ENCODE measurements at places on chromosomes 1 and 21.

DNA sequence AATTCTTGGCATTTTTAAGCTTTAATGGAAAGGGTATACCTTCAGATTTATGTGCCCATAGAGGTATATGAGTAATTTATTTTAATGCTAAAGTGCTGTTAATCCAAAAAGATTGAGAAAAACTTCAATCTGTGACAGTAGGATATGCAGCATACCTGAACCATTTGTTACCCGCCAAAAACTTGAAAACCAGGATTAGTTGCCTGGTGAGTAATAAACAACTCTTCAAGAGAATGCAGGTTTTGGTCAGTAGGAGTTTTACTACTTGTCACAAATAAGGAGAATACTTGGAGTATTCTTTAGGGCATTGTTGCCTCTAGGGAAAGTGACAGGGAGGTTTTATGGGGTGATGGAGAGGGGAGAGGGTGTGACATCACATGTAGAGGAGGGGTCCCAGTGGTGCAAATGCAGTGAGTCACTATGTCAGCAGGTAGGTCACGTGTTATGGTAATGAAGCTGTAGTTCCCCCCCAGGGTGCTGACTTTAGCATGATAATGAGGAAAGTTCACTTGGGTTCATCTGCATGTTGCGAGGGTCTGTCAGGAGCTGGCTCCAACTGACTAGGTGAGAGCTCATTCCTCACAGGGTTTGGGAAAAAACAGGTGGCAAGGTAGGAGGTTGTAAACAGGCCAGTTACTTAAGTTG lies 23.1 kb downstream of the USP25 start:
- DNase-seq = no peak

DNA sequence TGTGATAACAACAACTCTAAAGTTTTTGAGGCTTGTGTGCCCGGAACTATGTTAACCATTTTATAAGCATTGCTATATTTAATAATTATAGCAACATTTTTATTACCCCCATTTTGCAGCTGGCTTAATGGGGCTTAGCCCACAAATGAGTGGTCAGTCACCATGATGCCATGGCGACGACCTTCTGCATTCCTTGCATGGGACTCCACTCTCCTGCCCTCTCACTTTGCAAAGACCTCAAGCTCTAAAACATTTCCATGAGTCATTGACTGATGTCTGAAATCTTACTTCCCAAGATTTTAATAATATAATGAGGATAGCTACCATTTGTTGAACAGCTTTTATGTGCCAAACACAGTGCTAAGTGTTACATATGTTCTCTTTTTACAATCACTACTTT lies 15.4 kb downstream of the NGF start:
- no peak for DNase-seq

GRCh38 chr1:202107801-202108731 lies 14.7 kb upstream of the GPR37L1 start:
- no peak for DNase-seq

- no peak for DNase-seq
Observed at GRCh38 chr1:21297975-21298374, 7.7 kb upstream of the ECE1 start.

DNA sequence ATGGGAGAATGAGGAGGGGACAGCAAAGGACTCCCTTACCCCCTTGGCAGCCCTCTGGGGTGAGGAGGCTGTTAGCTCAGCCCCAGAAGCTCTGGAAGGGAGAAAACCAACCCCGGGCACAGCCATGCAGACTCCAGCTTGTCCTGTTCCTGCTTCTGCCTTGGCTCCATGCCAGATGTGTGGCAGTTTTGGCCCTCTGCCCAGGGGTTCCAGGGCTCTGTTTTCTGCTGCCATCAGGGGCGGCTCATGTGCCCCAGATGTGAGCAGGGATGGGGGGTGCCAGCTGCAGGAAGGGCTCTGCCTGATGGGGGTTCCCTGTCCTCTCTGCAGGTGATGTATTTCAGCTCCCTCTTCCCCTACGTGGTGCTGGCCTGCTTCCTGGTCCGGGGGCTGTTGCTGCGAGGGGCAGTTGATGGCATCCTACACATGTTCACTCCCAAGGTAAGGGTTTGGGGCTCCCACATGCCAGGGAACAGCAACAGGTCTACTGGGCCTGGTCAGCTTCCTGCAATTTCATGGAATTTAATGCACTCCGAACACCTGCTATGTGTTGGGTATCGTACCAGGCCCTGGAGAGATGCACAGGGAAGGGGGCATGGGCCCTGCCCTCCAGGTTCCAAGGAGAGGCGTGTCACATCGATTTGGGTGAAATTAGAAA lies 26.1 kb downstream of the SLC6A17 start:
- peak; percentile 17 for DNase-seq

DNA sequence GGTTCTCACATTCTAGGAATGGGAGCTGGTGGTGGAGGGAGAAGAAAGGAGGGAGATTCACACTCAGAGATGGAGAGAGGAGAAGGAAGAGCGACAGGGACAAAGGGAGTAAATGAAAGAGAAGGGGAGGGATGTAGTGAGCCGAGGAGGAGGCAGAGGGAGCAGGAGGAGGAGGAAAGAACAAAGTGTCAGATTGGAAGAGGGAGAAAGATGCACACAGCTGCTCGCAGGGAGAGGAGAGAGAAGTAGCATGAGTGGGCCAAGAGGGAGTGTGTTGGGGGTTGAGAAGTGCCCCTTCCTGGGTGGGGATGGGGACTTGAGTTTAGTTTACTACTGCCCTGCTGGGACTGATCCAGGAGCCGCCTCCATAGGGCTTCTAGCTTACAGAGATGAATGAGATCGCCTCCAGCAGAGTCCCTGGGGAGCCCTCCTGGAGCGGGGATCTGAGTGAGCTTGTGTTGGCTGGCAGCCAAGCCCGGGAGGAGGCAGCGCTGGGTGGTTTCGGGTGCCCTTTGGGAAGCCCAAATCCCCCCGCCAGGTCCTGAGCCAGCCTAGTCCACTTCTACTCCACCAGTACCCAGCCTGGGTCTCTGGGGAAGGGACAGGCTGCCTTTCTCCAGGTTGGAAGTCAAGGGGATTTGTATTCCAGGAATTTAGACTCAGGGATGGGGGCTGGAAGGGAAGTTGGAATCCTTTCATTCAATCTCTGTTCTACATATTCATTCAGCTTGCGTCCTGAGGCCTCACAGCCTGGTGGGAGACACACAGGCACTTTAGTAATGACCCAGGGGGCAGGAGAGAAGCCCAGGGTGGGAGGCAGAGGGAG lies 20.9 kb downstream of the PTPRU start:
- no peak for DNase-seq

DNA sequence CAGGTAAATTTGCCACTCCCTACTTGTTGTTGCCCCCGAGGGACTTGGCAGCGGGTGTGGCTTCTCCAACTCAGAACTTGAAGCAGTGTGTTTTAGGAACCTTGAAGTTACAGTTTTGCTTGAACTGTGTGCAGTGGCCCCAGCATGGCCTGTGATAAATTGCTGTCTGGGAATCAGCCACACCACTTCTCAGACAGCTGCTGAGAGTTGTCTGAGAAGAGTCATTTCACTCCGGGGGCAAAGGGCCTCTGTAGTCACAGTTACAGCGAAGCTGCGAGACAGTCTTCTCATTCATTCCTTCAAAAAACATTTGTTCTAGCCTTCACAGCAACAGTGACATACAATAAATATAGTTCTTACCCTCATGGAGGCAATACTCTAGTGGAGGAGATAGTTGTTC lies 70.3 kb downstream of the PROX1 start:
- no peak for DNase-seq

DNA sequence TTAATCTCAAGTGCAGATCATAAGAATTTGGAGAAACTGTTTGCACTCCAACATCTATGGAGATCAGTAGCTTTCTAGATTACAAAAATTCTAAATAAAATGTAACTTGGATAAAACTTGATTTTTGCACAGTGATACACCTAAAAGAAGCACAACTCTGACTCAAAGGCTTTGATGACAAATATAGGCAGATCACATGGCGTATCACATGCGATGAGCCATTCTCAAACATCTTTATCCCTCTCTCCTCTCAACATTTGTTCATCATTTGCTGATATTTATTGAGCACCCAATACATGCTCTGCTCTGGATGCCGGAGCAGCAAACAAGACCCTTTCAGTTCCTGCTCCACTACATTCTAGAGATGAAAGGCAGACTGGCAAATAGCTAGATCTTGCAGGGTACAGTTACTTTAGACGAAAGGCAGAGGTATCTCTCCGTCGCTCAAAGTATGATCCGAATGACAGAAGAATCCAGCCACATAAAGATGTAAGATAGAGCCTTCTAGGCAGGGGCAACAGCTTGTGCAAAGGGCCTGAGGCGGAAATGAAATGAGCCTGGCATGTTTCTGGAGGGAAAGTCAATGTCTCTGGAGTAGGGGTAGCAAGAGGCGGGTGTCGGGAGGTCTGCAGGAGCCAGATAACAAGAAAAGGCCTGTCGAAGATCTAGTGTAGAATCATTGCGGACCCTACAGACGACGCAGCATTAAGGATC lies 145.8 kb upstream of the ERRFI1 start:
- no peak for DNase-seq

GRCh38 chr1:204723131-204723787 lies 37.7 kb upstream of the LRRN2 start:
- no peak for DNase-seq

DNA sequence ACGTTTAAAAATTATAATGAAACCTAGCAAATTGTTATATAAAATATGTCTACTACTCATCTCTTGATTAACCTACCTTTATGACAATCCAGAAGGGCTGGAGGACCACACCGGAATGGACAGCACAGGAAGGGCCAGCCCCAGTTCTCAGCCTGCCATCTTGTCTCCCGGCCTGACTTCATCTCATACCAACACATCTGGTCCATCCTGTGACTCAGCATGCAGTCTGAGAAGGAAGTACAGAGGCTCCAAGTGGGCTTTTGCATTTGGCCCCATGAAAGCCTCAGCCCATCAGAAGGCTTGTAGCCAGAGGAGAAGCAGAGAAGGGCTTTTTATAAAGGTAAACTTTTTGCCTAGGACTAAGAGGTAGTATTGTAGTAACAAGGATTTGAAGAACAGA lies 436.6 kb downstream of the MRPL39 start:
- no peak for DNase-seq

DNA sequence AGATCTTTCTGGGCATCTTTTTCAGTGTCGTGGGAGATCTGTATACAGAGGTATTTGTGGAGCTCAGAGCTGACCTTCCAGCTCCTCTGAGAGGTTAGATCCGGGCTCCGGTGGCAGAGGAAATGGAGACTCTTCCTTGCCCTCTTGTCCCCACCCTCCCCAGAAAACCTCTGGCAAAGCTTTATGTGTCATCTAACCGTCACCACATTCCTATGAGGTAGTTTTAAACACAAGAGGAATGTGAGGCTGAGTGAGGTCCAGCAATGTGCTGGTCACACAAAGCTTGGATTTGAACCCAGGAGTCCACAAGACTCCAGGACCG lies 1.2 kb downstream of the CD160 start:
- no peak for DNase-seq

- no peak for DNase-seq
Observed at GRCh38 chr1:147527941-147528936, 13.1 kb upstream of the BCL9 start.

- DNase-seq = no peak
Observed at GRCh38 chr1:215055281-215055935, 27.1 kb upstream of the KCNK2 start.

- DNase-seq = no peak
Observed at GRCh38 chr1:228477263-228477662, 9.9 kb upstream of the RNF187 start.

- no peak for DNase-seq
Observed at GRCh38 chr1:170856455-170856854, 78.9 kb upstream of the MROH9 start.

- DNase-seq = no peak
Observed at GRCh38 chr1:231194476-231194842, 32.6 kb downstream of the TRIM67 start.

GRCh38 chr1:152191260-152191659 lies 32.2 kb upstream of the RPTN start:
- DNase-seq = no peak

DNA sequence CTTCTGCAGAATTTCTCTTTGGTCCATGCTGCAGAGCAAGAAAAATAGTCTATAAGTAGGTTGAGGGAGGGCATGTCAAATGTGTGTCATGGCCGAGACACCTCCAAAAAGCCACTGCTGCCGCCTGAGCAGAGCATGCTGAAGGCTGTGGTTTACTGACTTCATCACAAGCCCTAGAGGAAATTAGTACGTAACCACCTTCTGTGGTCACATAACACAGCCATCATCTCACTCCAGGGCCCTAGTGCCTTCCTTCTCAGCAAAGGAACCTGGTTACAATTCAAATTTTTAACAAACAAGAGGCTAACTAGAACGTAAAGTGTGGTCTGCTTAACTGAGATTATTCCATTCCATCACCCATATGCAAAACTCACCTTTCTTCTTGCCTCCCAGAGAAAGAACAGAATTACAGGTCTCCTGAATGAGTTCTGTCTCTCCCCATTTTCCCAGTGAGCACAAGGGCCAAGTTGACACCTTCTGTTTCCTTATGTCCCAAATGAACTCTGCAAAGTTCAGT lies at the start of gene PTPN22:
Gene PTPN22, minus strand, starts transcription at position 116 of the 517 bp plus-strand sequence.
- peak; percentile 90 for DNase-seq

DNA sequence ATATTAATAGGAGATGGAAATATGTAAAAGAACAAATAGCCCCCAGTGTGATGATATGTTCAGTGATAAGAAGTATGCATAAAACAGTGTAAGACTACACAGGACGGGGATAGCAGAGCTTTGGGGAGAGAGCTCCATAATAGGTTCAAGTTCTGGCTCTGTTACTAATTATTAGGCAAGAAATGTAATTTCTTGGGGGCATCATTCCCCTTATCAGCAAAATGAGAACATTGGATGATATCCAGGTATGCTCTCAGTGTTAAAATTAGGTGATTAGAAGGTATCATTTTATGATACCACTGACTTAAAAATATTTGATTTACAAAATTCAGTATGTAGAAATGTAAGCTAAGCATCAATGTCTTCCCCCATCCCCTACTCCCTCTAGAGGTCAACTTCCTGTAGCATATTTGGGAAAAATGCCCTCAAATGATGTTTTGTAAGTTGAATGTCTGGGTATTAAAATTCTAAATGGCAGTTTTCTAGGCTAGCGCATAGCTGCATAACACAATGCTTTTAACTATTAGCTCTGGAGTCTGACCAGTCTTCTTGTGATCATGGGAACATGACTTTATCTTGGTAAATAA lies 585.7 kb upstream of the CAMK1G start:
- no peak for DNase-seq

DNA sequence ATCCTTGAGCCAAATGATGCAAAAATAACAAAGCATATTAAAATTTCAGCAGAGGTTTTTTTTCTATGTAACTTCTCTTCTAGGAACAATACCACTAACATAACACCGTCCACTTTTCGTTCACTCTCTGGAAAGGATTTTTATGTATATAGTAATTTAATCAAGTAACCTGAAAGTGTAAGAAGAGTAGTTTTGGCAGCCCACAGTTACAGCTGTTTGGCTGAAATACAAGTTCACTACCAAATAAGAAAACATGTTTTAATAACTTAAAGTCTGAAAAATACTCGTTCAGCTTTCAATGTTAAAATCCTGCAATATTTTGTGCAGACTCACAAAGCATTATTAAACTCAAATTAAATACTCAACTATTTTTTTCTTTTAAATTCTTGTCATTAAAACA lies 896.8 kb upstream of the ADGRL4 start:
- no peak for DNase-seq

GRCh38 chr1:110783292-110783918 lies 89.5 kb upstream of the CD53 start:
- peak; percentile 82 for DNase-seq

Data from KBM-7 (cell line).